T-helper 22 cell (primary cell): ENCODE measurements at places on chromosomes 4 and X.

DNA sequence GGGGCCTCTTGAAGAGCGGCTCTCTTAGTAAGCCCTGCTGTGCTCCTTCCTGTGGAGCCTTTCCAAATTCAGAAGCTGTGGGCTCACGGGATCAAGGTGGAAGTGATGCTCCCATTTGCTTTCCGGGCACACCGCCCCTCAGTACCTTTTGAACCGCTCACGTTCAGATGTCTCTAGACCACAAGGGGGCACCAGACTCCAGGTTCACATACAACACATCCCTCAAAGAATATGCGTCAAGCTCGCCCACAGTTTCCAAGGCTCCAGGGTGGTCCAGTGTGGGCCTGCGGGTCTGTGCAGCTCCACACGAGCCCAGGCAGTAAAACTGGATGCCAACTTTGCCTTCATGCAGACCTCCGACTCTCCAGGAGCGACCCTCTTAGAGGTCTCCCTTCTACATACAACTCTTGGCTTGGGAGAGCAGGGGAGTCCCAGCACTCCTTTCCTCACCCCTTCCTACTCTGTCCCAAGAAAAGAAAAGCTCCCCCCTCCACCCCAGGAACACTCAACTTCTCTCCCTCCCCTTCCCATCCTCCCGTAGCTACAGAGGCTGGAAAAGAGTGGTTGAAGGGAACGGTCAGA is 11.0 kb downstream of the SUPT20HL1 start:
- peak; percentile 4 for DNase-seq

GRCh38 chr4:78293348-78293747 is 236.2 kb downstream of the FRAS1 start:
- no peak for DNase-seq

DNA sequence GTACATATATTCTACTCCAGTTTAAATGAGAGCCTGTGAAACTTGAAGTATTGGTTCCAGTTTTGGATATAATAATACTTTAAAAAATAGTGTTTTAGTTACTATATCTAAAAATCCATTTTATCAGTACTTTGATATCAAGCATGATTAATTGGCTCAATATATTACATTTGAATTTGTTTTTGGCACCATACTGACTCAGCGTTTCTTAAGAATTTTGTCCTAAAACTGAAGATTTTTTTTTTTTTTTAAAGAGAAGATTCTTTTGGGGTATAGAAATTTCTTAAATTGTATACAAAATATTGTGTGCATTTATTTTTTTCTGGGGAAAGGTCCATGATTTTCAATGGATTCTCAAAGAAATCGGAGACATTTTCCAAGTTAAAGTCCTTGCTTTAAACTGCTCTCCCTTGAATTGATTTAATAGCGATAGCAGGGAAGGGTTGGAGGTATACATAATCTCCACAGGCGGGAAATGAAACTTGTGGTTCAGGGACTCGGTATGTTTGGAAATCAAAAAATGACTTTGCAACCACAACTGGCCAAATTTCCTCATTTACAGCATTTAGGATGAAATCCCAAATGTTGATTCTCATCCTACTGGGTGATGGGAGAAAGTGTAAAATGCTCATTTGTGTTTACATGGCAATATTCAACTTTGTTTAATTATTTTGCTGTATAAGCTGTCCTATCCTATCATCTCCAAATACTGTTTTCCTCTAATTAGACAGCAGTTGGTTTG is 62.3 kb downstream of the TMA16 start:
- no peak for DNase-seq

DNA sequence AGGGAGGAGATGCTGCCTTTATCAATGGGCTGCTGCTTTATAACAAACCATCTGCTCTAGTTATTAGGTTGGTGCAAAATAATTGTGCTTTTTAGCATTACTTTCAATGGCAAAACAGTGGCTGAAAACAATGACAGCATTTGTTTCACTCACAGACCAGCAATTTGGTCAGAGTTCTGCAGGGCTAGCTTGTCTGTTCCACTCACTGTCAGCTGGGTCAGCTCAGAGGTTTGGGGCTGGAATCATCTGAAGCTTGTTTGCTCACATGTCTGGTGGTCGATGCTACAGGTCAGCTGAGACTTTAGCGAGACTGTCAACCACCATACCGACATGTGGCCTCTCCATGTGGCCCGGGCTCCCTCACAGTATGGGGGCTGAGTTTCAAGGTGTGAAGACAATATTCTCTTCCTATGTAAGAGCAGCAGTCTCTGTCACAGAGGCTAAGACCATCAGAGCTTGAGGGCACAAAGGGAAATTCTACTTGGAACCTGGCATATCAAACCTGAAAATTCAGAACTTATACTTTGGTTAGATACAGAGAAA is 81.3 kb upstream of the LIMCH1 start:
- no peak for DNase-seq

DNA sequence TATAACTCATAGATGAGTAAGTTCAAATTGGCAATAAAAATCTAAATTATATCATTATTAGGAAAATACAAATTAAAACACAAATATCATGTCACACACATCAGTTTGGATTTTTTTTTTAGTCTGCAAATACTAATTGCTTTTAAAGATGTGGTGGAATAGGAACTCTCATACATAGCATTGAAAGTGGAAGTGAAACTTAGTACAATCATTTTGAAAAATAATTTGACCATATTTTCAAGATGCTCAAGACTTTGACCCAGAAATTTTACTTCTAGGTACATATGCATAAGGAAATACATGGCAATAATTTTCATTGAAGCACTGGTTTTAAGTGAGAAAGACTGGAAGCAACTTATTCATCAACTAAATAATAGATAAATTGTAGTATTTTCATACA is 147.5 kb upstream of the SMIM31 start:
- DNase-seq: no peak

GRCh38 chr4:121380776-121381462 is at the start of gene QRFPR:
Gene QRFPR (minus strand): TSS chr4:121381018. CDS start chr4:121380647, 371 bp downstream.
- no peak for DNase-seq

DNA sequence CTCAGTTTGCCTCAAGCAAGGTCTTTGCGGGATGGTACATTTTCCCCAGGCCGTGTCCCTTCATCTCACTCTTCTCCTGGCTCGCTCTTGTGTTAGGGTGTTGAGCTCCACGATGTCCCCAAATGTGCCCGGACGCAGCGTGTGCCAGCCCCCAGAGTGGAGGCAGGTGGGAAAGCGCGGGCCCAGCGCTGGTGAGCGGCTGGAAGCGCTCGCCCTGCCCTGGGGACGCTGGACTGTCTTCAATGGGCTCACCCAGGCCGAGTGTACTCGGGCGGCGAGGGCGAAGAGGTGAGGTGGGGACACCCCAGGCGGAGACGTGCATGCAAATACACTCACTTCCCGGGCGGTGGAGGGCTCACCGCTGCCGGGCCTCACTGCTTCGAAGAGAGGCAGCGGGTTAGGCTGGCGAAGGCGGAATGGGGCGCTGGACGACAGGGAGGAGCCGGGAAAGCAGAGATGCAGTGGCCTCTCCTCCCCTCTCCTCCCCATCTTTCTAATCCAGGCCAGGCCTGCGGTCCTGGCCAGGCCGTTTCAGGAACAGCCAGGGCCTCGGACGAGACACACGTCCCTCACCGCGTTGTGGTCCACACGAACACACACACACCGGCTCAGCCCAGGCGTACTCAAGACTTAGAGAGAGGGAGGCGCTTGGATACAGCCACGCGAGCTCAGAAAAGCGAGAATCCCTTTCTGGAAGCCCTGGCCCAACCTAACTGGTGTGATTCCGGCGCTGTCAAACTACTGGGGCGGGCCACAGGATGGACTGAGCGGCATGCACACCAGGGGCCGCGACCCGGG is 2.2 kb downstream of the NKX6-1 start:
- DNase-seq: no peak

DNA sequence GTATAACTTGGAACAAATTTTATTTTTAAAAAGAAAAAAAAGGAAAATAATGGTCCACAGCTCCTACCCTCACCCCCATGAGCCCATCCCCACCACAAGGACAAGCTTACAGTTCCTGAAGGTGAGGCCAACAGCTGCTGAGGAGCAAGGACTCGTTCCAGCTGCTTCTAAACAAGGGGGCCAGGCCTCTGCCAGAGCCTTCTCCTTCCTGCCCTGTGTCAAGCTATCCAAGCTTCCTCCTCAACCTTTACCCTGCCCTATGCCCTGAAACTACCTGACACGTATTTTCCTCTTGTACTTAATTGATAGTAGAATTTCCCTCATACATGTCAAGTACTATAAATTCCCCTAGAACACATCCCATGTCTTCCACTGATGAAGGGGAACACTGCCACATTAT is 8.8 kb downstream of the SH3D19 start:
- DNase-seq: no peak

- no peak for DNase-seq
Observed at GRCh38 chrX:12434493-12434892, 296.2 kb downstream of the FRMPD4 start.

DNA sequence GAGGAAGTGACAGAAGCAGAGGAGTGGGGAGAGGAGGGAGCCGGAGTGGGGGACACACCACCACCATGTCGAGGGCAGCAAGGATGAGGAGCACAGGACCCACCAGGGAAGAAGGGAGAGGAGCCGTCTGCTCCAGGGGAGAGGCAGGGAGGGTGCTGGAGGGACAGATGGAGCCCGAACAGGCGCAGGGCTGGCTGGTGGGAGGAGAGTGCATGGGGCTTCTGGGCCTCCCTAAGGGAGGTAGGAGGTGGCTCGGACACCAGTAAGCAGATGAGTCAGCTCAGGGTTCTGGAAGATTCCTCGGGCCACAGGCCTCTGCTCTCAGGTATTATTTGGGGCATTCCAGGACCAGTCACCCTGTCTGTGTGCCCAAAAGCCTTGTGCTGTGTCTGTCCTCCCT is 29.8 kb downstream of the ATP2B3 start:
- DNase-seq: no peak

- no peak for DNase-seq
Observed at GRCh38 chr4:54359919-54360650, 131.0 kb downstream of the PDGFRA start.

DNA sequence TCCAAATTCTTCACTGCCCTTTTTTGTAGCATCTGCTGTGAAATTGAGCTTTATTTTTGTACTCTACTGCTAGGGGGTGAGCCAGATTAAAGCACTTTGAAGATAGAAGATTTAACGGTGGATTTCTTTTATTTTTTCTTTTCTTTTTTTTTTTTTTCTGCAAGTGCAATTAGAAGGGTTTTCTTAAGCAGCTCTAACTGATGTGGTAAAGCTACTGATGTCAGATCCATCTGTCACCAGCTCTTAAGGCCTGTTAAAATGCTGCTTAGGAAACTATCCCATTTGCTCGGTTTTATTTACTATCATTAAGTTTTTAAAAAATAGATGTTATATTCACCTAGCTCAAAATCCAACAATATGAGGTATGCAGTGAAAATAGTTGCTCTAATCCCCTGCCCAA is 7.1 kb downstream of the NDUFA1 start:
- DNase-seq: no peak

DNA sequence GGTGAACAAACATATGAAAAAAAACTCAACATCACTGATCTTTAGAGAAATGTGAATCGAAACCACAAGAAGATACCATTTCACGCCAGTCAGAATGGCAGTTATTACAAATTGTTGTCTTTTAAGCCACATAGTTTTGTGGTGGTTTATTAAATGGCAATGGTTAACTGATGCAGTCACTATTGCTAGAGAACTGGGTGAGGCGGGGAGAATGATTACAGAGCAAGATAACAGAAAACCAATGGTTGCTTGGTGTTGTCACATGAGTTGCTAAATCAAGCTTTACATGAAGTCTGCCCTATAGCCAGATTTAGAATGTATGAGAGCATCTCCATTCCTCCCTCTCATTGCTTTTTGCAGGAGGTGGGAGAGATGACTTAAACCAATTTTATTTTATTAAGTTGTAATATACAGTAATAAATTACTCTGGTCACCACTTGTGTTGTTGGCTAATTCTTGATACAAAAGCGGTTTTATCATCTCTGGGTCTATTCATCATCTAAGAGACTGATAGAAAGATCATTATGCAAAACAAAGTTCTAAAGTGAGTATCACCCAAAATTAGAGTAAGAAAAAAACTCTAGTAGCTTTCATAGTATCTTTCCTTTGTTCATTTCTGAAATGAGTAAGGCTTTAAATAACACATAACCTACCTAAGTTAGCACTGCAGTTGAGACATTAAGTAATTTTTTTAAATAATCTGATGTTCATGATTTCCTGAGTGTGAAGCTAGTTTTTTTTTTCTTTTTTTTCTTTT is 859.5 kb downstream of the STIM2 start:
- DNase-seq: no peak

DNA sequence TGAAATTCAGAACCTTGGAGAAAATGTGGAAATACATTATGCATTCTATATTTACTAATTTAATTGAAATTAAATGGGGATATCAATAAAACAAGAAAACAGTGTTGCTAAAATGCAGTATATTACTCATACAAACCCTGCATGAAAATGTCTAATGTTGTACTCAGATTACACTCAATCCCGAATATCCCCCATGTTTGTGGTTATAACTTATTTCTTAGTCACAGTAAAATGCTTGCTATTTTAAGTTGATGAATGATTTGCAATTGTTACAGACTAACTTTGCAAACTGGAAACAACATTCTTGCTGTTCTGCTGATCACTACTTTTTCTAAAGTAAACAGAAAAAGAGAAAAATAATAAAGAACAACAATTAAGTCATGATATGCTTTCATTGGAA is 33.1 kb upstream of the ANXA10 start:
- DNase-seq: no peak

GRCh38 chrX:151680805-151681204 is 14.5 kb upstream of the PRRG3 start:
- DNase-seq: no peak

DNA sequence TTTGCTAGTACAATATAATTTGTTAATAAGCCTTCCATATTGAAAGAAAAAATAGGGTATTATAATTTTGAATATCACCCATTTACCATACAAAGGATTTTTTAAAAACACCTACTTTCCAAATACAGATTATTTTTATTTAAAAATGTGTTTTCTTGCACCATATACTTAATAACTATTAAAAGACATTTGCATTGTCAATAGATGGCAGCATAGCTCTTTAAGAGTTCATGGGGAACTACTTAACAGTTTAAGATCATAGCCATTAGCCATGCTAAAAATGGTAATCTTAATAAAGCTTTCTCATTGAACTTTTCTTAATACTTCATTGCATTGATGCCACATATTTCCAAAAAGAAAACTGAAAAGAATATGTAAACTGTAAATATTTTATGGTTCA is 1995.9 kb downstream of the C4orf33 start:
- no peak for DNase-seq

GRCh38 chrX:77564823-77565222 is 117.6 kb downstream of the FGF16 start:
- DNase-seq: no peak

DNA sequence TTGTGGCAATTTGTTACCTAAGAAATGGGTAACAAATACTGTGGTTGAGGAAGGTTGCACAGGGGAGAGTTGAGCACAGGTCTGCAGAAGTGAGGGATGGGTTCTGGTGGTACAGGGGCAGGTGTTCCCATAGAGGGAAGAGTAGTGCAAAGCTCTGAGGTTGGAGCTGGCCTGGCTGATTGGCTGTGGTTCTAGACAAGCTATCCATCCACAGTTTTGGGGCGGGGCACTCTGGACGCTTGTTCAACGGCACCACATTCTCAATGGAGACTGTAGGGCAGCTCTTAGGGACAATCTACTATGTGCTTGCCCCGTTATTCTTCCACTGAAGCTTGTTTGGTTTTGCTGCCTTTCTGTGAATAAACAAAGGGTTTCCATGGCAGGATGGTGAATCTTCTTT is 35.4 kb downstream of the NAT8L start:
- DNase-seq: no peak

- DNase-seq: no peak
Observed at GRCh38 chrX:133958997-133959688, 26.3 kb downstream of the GPC3 start.
